ENCODE measurements at places on chromosomes 16 and 17.
A peak's percentile ranks its signal among the peaks of the same experiment; 100 is the strongest.

- DNase-seq, result no peak
Observed at GRCh38 chr17:69434164-69434579, 19.7 kb downstream of the MAP2K6 start.

GRCh38 chr17:33262266-33263123, 30.6 kb downstream of the ASIC2 start:
- DNase-seq, result no peak

GRCh38 chr16:28524681-28525171, 14.0 kb downstream of the NUPR1 start:
- DNase-seq, result no peak

GRCh38 chr16:87603684-87604633, 1.7 kb downstream of the JPH3 start:
- no peak for DNase-seq

- no peak for DNase-seq
Observed at GRCh38 chr16:80973991-80974390, 32.7 kb downstream of the CMC2 start.

DNA sequence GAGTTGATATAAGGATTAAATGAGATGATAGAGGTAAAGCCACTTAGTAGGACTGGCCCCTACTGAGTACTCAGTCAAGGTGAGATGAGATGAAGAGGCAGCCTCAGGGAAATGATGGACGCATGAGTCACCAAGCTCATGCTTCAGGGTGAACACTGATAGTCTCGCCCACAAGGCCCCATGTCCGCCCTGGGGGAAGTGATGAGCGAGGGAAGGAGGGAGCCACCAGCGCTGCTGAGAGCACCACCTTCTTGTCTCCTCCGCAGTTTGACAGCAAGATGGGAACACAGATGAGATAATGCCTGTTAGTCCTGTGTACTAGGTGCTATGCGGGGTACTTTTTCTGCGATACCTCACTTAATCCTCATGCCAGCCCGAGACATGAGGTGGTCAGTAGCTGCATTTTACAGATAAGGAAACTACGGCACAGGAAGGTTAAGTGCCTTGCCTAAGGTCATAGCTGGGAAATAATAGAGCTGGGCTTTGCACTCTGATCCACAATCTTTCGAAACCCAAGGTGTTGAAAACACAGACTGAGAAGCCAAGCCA, 383.0 kb downstream of the CPPED1 start:
- DNase-seq, result no peak

DNA sequence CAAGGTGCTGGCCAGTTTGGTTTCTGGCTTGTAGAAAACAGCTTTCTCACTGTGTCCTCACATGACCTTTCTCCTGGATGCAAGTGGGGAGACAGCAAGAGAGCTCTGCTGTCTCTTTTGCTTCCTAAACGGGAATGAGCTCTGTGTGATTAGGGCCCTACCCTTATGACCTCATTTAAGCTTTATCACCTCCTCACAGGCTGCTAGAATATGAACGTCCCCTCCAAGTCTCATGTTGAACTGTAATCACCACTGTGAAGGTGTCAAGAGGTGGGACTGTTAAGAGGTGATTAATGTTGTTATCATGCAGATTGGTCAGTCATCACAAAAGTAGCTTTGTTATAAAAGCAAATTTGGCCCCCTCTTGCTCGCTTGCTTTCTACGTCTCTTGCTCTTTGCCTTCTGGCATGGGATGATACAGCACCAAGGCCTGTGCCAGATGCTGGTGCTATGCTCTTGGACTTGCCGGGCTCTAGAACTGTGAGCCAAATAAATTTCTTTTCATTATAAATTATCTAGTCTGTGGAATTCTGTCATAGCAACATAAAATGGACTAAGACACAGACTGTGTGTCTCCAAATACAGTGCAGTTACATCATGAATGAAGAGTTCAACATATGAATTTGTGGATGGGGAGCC, 14.8 kb upstream of the POLR3E start:
- DNase-seq, result no peak

GRCh38 chr17:65902831-65903522, 289.0 kb downstream of the CEP112 start:
- peak; percentile 48 for DNase-seq

GRCh38 chr17:50279181-50279526, 4.9 kb downstream of the TMEM92 start:
- no peak for DNase-seq

GRCh38 chr16:84617041-84617790, 662 bp downstream of the COTL1 start:
- no peak for DNase-seq

DNA sequence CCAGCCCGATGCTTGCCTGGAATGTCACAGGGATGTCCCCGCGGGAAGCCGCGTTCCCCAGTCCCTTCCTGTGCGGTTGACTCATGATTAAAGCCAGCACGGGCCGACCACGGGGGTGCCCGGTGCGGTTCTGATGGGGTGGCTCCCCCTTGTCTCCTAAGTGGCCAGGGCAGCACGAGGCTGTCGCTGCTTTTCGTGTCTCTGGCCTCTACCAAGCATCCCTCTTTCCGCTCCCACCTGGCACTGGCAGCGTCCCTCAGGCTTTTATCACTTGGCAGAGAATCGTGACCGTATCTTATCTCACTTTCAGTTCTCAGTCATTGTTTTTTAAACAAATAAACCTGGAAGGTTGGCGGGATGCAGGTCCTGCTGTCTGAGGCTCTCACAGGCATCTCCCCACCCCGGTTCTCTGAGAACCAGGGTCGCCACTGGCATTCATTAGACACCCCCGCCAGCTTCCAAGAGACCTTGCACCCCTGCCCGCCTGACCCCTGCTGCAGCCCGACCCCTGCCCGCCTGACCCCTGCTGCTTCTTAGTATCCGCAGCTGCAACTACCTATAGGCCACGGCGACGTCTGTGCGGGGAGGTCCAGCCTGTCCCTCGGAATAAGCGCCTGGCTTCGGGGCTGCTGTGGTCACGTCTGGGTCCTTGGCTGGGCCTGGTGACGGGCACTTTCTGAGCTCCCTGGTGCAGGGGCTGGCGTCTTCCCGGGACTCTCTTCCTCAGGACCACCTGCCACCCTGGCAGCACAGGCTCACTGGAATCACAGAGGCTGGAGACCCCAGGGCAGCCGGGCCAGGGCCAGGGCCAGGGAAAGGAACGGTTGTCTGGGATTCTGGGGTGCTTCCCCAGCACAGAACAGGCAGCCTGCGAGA, 7.5 kb downstream of the C1QTNF8 start:
- DNase-seq, result no peak

GRCh38 chr17:50170662-50171370, 5.0 kb downstream of the SGCA start:
- no peak for DNase-seq

DNA sequence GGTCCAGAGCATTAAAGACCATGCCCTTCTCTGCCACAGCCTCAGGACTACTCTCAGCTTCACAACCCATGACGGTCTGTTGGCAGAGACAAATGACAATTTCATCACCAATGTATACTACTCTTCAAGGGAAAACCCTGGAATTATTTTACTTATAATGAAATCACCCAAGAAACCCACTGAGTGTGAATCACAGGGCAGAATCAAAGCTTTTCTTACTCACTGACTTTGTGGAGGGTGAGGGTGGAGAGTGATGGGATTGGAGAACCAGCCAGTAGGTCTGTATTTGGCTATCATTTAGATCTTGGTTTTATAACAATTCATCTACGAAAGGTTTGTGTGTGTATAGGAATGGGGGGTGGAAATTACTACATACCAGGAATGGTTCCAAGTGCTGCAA, 442.6 kb downstream of the SHISA9 start:
- no peak for DNase-seq

All from brain pericyte (primary cell).